ENCODE measurements at places on chromosomes 1 and 21.
A peak's percentile ranks its signal among the peaks of the same experiment; 100 is the strongest.

DNA sequence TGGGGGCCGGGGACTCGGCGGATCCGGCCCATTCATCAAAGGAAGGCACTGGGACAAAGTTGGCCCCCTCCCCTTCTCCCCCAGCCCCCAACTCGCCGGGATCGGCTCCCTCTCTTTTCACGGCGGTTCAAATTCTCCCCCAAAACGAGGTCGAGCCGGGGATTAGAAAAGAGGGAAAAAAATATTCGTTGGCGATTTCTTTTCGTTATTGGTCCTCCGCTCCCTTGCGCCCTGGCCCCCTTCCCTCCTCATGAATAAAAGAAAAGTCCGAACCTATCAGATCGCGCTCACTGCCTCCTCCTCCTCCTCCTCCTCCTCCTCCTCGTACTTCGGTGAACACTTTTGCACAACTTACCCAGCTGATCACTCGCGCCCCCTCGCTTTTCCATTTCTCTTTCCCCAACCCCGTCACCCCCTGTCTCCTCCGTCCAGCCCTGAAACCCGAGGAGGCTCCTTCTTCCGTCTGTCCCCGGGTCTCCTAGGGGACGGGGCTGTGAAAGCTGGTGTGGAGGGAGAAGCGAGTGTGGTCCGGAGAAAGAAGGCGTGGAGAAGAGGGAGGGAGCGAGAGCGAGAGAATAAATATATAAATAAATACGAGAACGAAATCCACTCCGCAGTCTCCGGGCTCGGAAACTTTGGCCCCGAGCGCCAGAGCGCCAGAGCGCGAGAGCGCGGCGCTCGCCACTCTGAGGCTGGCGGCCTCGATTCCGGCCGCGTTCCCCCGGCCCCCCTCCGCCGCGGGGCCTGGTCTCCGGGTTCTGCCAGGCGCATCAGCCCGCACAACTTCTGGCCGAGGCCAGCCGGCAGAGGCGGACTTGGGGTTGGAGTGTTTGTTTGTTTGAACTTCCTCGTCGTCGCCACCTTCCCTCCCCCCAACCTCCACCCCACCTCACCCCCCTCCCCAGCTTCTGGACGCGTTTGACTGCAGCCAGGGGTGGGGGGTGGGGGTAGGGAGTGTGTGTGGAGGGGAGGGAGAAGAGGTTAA lies at the start of gene PAX7:
PAX7 (plus strand) TSS at position 336 of the 985 bp plus-strand sequence. CDS start 758 bp downstream, outside the sequence.
- DNase-seq = no peak

- no peak for DNase-seq
Observed at GRCh38 chr1:183443466-183443865, 25.3 kb upstream of the NMNAT2 start.

DNA sequence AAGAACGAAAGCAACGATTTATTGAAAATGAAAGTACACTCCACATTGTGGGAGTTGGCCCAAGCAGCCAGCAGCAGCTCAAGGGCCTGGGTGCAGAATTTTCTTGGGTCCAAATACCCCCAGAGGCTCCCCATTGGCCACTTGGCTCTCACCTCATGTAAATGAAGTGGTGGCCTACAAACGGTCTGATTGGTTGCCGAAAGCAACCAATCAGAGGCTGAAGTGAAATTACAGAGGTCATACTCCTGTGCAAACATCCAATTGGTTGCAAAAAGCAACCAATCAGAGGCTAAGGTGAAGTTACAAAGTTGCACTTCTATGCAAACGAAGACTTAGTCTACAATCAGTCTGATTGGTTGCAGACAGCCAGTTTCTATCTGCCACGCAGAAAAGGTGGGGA lies 31.9 kb downstream of the FAM163A start:
- DNase-seq = no peak

DNA sequence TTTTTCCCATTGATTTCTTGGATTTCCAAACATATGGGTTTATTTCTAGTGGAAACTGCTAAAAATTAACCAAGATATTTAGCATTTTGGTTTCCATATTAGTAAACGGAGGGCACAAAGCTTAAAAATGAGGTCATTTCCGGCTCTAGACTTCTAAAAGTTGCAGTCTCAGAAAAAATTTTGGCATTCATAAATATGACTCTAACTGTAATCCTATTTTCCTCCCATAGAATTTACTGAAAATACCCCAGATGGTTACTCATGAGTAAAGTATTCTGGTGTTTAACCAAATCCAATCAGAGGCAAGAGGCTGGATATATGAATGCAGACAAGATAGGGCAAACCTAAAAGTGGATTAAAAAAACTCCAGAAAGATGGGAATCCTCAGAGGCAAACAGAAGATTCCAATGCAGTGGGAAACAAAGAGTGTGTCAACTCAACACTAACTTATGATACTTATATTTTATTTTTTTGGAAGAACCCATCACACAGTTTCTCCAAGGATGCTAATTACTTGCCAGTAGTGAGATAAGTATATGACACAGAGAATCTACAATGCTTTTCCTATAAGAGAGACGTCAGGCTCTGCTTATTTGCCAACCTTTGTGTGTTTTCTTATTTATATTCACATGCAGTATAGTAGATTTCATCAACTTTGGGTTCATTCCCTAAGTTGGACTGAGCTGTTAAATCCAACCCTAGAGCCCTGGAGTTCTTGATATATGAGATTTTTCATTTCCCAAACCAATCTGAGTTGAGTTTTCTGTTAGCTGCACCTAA lies 90.1 kb upstream of the BCL10 start:
- DNase-seq = no peak

DNA sequence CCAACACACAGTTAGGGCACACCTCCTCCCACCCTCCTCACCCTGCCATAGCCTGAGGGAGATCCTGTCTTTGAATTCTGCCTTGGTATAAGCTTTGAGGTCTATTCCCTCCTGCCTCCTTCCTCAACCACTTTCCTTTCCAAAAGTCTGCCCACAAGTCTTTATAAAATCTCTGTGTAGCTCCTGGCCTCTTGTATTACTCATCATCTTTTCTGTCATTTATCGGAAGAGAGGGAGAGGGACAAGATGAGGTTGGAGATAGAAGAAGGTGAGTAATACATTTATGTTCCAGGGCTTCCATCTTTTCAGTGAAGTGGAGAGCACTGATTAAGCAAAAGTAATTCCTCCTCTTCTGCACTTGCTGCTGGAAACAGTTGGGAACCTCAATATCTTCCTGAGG lies 30.5 kb upstream of the EFCAB14 start:
- no peak for DNase-seq

GRCh38 chr1:181119093-181119989 lies 30.8 kb downstream of the IER5 start:
- DNase-seq = peak; percentile 77

DNA sequence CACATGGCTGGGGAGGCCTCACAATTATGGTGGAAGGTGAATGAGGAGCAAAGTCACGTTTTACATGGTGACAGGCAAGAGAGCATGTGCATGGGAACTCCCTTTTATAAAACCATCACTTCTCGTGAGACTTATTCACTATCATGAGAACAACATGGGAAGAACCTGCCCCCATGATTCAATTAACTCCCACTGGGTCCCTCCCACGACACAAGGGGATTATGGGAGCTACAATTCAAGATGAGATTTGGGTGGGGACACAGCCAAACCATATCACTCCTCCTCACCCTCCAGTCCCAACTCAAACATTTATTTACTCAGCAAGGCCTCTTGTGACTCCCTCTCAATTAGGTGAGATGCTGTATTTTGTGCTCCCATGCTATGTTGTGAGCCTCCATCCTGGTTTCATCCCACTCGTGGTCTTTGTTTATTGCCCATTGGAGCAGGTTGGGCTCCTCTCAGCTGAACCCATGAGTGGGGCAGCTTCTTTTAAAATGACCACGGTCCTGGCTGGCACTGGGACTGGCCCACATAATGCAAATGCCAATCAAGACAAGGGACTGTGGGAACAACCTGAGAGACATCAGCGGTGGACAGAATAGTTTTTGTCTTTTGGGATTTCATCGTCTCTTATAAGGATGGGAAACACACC lies 28.8 kb downstream of the IRF2BP2 start:
- no peak for DNase-seq

DNA sequence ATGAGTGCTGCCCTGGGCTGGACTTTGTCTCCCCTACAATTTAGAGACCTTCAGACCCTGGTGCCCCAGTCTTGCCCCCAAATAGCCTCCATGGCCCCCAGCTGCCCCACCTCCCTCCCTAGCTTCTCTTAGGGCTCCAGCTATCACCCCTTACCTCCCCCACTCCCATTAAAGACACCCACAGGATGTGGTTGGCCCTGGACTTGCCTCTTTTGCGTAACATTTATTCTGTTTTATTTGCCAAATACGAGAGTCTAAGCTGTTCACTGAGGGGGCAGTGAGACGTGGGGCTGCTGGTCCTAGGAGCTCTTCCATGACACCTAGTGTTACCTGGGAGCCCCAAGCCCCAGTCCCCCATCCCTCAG lies 4.5 kb downstream of the ZC3H12A start:
- no peak for DNase-seq

DNA sequence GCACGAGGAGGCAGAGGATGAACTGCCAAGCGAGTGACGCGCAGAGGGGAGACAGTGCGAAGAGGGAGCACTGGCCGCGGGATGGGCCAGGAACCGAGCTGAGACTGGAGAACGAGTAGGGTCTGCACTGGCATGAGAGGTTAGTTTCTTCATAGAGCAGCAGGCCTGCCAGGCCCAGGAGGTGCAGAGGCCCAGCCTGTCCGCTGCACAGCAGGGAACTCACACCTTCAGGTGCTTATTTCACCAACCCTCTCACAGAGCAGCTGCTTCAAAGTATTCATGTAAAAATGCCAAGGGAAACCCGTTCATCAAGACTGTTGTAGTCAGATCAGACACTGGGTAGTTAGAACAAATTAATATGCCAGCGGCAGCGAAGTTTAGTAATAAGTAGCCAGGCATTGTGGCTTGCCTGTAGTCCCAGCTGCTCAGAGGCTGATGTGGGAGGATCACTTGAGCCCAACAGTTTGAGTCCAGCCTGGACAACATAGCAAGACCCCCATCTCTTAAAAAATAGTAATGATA lies 144.5 kb downstream of the SLC45A1 start:
- DNase-seq = no peak

GRCh38 chr1:117821382-117821755 lies 108.1 kb downstream of the GDAP2 start:
- no peak for DNase-seq

GRCh38 chr1:67191668-67192520 lies 25.6 kb downstream of the IL23R start:
- no peak for DNase-seq

Measured in LoVo (cell line).